Activated CD8-positive, alpha-beta memory T cell treated with anti-CD3 and anti-CD28 coated beads, Interleukin-2, amount 10 ng/mL, durations not matched to agents 7 days and 5 days (primary cell): ENCODE measurements at places on chromosomes 11 and 22. TPM values are rescaled to one million over a fixed set of nuclear protein-coding genes. Genes with fewer than 3 reads are reported as not detected.

The PLAAT3 gene
- total RNA-seq: 21.7 TPM

DNA sequence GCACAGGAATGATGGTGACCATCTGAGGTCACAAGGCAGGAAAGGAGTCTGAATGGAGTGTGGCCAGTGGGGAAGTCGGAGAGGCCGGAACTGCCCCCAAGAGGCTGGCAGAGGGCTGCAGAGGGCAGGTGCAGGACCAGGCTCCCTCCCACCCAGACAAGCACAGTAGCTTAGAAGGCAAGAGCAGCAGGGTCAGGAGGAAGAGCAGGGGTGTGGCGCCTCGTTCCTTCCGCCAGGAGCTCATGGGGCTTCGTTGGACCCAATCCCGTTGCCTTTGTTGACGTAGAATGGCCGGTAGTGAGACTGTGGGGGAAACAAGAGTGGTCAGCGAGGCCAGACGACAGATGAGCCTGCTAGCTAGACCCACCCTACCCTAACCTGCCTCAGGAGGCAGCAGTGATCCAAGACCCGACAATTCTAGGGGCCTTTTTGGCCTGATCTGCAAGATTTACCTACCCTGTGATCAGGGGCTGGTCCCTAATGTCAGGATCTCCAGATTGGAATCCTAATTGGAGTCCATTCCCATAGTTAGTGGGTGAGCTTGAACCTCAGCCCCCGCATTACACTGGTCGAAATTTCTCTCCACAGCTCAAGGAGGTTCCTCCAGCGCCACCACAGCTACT, 25.6 kb downstream of the TRIM29 start:
- no peak for DNase-seq

- no peak for DNase-seq
Measured at GRCh38 chr22:25829237-25829636, 87.2 kb downstream of the MYO18B start.

The UBTFL1 gene
- not detected for total RNA-seq

The IL10RA gene
- 260 TPM for total RNA-seq

DNA sequence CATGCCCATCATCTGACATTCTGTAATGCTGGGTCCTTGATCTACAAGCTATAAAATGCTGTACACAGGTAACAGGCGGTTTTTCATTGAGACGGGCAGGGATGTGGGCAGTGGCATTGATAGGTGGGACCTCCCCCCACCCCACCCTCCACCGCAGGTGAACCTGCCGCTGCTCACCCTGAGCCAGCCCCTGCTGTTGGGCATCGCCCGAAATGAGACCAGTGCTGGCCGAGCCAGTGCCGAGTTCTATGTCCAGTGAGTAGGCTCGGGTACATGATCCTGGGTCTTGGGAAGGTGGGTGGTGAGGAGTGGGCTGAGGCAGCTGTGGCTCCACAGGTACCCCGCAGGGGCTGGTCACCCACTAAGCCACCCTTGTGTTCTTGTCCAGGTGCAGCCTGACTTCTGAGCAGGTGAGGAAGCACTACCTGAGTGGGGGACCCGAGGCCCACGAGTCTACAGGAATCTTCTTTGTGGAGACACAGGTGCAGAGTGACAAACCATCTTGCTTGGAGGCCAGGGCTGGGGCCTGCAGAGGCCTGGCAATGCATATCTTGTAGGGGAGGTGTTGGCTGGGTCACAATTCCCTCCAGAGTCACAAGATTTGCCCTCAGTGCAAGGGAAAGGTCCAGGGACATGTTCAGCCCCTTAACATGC, 1.1 kb upstream of the DNAJC4 start:
- no peak for DNase-seq

DNA sequence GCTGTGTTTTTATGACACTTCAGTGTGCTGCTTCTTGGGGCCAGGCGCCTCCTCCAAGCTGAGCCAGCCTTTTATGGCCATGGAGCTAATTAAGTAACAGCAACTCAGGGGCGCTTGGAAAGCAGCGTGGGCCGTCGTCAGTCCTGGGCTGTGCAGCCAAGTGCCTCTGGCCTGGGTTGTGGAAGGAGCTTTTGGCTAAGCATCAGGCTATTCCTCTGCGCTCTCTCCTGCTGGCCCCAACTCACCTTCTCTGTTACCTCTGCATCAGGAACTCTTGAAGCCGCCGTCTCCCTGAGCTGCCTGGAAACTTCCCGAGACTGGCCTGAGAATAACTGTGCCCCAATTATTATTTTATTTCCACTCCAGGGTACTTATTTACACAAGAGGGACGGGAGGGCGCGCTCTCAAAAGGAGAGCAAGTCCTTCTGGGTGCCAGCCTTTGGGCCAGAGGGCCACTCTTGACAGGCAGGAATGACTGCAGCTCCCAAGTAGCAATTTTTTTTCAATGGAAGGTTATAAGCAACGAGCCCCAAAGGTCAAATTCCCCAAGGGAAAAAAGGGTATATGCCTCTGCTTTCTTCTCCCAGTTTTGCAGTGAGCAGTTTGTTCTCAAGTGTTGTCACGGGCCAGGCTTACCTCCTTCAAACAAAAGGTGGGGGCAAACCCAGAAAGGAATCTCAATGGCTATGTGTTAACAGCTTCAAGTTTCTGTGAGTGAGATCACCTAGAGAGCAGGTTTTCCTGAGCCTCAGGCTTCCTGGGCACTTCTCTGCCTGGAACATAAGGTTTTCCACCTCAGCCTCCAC, 38.5 kb upstream of the NAV2 start:
- DNase-seq: no peak

DNA sequence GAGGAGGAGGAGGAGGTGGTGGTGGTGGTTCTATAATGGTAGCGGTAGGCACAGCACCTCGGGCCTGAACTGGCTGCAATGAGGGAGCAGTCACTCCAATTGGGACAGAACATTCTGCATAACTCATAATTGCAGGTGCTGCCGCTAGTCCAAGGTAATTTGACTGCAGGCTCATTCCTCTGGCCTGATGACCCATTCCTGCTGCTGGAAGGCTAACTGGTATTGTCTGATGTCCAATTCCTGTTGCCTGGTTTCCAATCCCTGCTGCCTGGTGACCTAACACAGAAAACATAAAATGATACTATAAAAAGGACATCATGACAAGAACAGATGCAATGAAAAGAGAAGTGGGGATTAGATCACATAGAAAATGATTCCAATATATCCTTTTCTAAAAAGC, 7.9 kb upstream of the AGBL2 start:
- no peak for DNase-seq

The NLRX1 gene
- 22.2 TPM for total RNA-seq

DNA sequence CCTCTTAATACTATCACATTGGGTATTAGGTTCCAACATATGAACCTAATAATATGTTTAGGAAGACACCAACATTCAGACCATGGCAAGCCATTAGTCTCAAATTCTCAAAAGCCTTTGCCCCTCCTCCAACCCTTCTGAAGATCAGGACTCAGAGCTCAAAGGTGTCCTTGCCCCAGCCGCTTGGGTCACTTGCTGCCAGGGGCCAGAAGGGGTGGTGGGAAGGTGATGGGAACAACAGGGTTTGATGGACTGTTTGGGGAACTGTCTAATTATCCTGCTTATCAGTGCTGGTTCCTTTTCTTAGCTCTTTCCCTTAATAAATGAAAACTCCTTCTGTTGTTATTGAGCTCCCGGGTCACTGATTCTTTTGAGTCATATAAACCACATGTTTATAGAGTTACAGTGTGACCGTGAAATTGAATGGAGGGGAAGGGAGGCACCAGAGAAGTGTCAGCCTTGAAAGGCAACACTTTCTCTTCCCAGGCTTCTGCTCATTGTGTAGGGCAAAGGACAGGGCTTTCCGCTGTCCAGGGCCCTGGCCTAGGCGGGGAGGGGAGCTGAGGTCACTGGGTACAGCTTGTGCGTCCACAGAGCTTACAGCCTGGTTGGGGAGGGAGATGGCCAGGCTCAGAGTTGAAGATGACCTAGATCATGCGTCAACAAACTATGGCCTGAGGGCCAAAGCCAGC, 105.1 kb downstream of the FBXO7 start:
- DNase-seq: no peak

The TRPM5 gene
- not detected for total RNA-seq

DNA sequence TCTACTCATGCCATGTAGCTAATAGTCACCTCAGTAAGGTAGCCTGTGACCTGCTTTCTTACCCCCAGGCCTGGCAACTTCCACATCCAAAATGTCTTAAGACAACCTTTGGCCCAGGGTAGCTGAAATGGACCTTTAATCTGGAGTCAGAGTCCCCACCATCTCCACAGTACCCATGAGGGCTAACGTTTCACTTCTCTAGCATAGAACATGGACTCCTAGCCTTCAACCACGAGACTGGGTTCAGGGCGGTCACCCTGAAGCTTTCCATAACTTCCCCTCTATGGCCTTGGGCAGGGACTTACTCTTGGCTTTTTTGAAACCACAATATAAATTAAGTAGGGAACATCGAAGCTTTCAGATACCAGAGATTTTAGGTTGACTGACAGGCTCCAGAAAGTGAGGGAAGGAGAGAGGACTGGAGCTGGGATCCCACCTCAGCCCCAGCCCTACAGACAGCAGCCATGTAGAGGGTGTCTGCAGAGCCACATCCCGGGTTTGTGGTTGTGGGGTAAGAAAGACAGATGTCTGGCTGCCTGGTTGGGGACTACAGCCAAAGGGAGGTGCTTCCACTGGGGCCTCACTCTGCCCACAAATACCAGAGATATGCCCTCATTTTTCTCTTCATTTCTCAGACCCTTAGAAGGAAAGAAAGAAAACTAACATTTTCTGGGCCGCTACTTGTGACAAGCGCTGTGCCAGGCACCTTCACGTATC, 2.6 kb downstream of the TBC1D10A start:
- DNase-seq: peak; percentile 87

GRCh38 chr22:44615146-44615545, 86.9 kb upstream of the PRR5 start:
- DNase-seq: no peak

- no peak for DNase-seq
Measured at GRCh38 chr11:126328001-126328390, 24.1 kb downstream of the DCPS start.

GRCh38 chr11:110855191-110855590, 143.0 kb upstream of the ARHGAP20 start:
- no peak for DNase-seq

The MDK gene
- 1.6 TPM for total RNA-seq

GRCh38 chr11:78192911-78193351, 4.2 kb downstream of the USP35 start:
- DNase-seq: no peak

DNA sequence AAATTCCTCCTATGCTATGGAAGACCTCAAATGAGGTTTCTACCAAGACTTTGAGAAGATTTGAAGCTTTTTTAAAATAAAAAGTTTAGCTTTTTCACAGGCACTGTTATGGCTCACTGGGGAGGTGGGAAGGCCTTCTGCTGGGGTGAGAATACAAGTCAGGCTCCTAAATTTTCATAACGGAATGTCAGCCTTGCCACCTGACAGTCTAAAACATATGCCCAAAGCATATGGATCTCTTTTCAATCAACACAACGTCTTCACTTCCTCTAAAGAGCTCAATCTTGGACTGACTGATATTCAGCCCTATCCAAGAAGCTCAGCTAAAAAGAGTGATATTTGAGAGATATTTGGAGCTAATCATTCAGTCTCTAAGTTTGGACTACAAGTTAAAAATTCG, 57.1 kb upstream of the LIN7C start:
- no peak for DNase-seq

GRCh38 chr11:128042290-128042751, 545.0 kb downstream of the ETS1 start:
- no peak for DNase-seq

The NAALAD2 gene
- total RNA-seq: not detected

GRCh38 chr11:2535673-2536439, 91.0 kb downstream of the KCNQ1 start:
- DNase-seq: no peak

- DNase-seq: peak; percentile 9
Measured at GRCh38 chr22:48760481-48761390, 1066.9 kb downstream of the BRD1 start.

- no peak for DNase-seq
Measured at GRCh38 chr11:104009744-104010143, 26.7 kb upstream of the DDI1 start.

The THY1 gene
- total RNA-seq: not detected

GRCh38 chr11:773830-774229, 3.5 kb downstream of the GATD1 start:
- no peak for DNase-seq

- no peak for DNase-seq
Measured at GRCh38 chr22:19545935-19546207, 21.7 kb upstream of the CLDN5 start.

- DNase-seq: no peak
Measured at GRCh38 chr11:83192606-83193245, 786 bp upstream of the ANKRD42 start.

- no peak for DNase-seq
Measured at GRCh38 chr11:118320515-118320914, 16.0 kb downstream of the CD3E start.

- no peak for DNase-seq
Measured at GRCh38 chr22:36467946-36468345, 13.5 kb downstream of the TXN2 start.

- no peak for DNase-seq
Measured at GRCh38 chr11:64862987-64863390, 15.4 kb downstream of the EHD1 start.

GRCh38 chr11:36195496-36196354, 93.5 kb downstream of the COMMD9 start:
- DNase-seq: no peak

The ARVCF gene
- 0.50 TPM for total RNA-seq

The ACTN3 gene
- total RNA-seq: 0.40 TPM

The CELSR1 gene
- 0.06 TPM for total RNA-seq

- DNase-seq: no peak
Measured at GRCh38 chr11:10409207-10409661, 45.8 kb upstream of the AMPD3 start.

DNA sequence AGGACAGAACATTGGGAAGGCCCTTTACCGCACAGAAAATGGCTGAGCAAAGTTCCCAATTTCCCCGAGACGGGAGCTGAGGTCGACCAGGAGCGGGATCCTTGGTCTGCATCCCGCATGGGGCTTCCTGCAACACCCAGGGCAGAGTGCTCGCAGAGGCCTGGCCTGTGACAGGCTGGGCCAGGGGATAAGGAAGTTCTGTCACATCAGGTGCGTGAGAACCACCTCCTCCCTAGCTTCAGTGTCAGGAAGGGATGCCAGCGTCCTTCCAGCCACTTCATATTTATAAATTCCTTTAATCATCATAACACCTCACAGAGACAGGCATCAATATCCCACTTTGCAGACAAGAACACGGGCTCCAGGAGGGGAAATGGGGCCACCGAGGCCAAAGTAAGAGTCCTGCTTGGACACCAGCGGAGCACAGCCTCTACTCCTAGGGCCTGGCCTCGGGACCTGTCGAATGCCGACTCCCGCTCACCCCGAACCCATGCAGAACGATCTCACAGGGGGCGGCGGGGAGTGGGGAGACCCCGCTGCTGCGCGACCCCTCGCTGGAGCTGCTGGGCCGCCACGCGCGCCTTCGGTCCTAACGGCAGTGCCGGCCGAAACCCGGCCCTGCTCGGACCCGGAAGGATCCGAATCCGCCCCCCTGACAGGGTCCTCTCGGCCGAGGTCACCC, 532 bp downstream of the BET1L start:
- peak; percentile 58 for DNase-seq

GRCh38 chr11:19650467-19650866, 62.2 kb upstream of the NAV2 start:
- no peak for DNase-seq

- DNase-seq: no peak
Measured at GRCh38 chr22:28940441-28940840, 57.1 kb downstream of the ZNRF3 start.

The APOA4 gene
- not detected for total RNA-seq

The SPTBN2 gene
- total RNA-seq: 0.41 TPM

The TBX1 gene
- total RNA-seq: 1.1 TPM

GRCh38 chr11:4065086-4065485, 29.5 kb upstream of the RRM1 start:
- DNase-seq: no peak

- DNase-seq: no peak
Measured at GRCh38 chr22:36816636-36817524, at the start of gene PVALB. PVALB (minus strand) TSS chr22:36817035; CDS start chr22:36817005, 30 bp downstream.
